ENCODE measurements at places on chromosomes 3 and 15.

- no peak for DNase-seq
- H3K36me3 ChIP-seq: no peaks in the 10 kb centered on the region
- peaks cover 14% of the 10 kb centered on the region for H3K4me1 ChIP-seq
- H3K27me3 ChIP-seq: peaks cover 4% of the 10 kb centered on the region
- H3K27ac ChIP-seq: no peak overlapping the region
- no peak overlapping the region for H3K4me3 ChIP-seq
Observed at GRCh38 chr15:56040081-56041035, 46.9 kb upstream of the NEDD4 start.

DNA sequence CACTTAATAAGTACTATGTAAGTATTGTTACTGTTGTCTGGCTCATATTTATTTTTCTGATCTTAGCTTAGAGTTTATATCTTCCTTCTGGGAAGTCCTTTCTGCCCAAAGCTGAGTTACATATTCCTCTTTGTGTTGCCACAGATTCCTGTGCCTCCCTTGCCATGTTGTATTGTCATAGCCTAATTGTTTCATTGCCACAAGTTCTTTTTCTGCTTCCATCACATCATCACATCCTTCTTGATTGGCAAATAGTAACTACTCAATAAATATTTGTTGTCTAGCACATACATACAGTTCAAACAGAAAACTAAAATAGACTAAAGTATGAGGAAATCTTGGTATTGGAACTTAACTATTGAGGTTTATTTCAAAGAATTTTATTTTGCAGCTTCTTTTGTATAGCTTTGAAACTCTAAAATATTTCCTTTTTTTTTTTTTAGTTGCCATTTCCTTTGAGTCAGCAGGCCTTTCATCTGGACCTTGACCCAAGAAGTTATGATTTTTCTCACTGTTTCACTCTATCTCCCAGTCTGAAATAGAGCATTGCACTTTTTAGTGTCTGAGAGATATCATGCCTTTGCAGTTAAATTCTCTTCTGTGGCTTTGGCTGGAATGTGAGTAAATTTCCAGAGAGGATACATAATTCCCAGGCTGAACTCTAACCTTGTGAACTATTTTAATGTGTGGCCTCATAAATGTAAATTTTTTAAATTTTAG is 98.2 kb downstream of the ZNF609 start:
- H3K27ac ChIP-seq: peak overlapping the region; percentile 21
- DNase-seq: no peak
- no peaks in the 10 kb centered on the region for H3K27me3 ChIP-seq
- peaks cover 8% of the 10 kb centered on the region for H3K4me1 ChIP-seq

- H3K4me1 ChIP-seq: peaks cover 18% of the 10 kb centered on the region
- H3K4me3 ChIP-seq: no peak overlapping the region
- no peaks in the 10 kb centered on the region for H3K27me3 ChIP-seq
- no peak for DNase-seq
- H3K36me3 ChIP-seq: peaks cover 51% of the 10 kb centered on the region
- peak overlapping the region; percentile 37 for H3K27ac ChIP-seq
Observed at GRCh38 chr3:4409971-4410573, 57.0 kb downstream of the SUMF1 start.

DNA sequence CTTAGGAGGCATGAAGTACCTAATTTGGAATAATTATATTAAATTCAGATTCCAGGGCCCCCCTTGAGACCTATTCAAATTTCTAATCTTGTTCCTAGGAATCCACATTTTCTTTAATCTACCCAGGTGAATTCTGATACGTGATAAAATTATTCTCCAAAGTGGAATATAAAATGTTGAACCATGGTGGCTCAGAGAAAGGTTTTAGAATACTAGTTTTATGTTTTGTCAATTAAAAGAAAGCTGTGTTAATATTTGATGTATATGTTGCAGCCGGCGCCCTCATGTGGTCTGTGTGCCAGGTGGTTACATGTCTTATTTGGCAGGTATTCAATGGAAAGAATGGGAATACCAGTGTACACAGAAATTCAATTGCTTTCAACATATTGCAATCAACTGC is 321.8 kb downstream of the FEZF2 start:
- H3K27ac ChIP-seq: no peak overlapping the region
- no peaks in the 10 kb centered on the region for H3K27me3 ChIP-seq
- no peaks in the 10 kb centered on the region for H3K4me1 ChIP-seq

DNA sequence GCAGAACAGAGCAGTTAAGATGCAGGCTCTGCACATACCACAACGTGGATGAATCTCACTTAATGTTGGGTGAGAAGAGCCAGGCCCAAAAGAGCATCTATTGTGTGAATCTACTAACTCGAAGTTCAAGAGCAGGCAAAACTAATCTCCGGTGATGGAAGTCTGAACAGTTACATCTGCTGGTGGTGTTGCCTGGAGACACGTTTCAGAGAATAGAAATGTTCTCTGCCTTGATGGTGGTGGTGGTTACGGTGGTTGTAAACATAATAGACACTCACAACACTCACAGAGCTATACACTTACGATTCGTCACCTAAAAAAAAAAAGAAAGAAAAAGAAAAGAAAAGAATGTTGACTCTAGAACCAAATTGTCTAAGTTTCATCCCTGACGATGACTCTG is 86.8 kb downstream of the LIPC start:
- no peaks in the 10 kb centered on the region for H3K27me3 ChIP-seq
- no peak for DNase-seq
- H3K4me3 ChIP-seq: no peak overlapping the region
- H3K27ac ChIP-seq: no peak overlapping the region
- H3K4me1 ChIP-seq: peaks cover 45% of the 10 kb centered on the region
- peaks cover 3% of the 10 kb centered on the region for H3K36me3 ChIP-seq

GRCh38 chr3:69803681-69804270 is 64.5 kb downstream of the MITF start:
- no peaks in the 10 kb centered on the region for H3K4me1 ChIP-seq
- no peak overlapping the region for H3K4me3 ChIP-seq
- no peaks in the 10 kb centered on the region for H3K36me3 ChIP-seq
- peaks cover 7% of the 10 kb centered on the region for H3K27me3 ChIP-seq
- H3K27ac ChIP-seq: no peak overlapping the region

DNA sequence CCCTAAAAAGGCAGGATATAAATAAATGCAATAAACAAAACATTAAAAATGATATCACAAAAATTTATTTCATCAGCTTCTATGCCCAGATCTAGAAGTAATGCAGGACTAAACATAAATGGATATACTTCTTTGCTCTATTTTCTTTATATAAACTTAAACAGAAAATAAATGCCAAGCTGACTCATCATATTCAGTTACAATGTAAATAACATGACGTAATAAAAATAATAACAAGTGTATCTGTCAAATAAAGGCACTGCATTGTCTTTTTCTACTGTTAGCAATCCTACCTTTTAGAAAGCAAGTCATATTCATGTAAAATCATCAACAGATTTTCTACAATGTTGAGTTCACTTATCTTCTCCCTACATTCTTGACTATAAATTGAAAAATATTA is 61.6 kb downstream of the NEK10 start:
- H3K27ac ChIP-seq: no peak overlapping the region
- H3K27me3 ChIP-seq: no peaks in the 10 kb centered on the region
- H3K36me3 ChIP-seq: no peaks in the 10 kb centered on the region
- no peak overlapping the region for H3K4me3 ChIP-seq
- no peak for DNase-seq

DNA sequence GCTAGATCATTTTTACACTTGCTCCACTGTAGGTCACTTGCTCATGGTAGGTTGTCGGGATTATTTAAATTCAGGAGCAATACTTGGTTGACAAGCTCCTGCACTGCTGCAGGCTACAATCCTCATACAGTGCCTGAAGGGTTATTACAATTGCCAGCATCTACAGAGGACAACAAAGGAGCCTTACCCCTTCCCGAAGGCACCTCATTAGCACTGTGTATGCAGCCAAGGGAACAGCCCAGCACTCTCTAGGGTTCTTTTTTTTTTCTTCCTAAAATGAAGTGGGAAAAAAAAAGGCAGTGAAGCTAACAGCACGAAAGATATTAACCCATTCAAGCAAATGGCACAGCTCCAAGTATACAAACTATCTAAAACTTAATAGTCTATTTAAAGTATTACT is 142.7 kb downstream of the ULK4 start:
- no peaks in the 10 kb centered on the region for H3K4me1 ChIP-seq
- no peak for DNase-seq
- H3K4me3 ChIP-seq: no peak overlapping the region
- H3K27me3 ChIP-seq: no peaks in the 10 kb centered on the region
- peaks cover 35% of the 10 kb centered on the region for H3K36me3 ChIP-seq

DNA sequence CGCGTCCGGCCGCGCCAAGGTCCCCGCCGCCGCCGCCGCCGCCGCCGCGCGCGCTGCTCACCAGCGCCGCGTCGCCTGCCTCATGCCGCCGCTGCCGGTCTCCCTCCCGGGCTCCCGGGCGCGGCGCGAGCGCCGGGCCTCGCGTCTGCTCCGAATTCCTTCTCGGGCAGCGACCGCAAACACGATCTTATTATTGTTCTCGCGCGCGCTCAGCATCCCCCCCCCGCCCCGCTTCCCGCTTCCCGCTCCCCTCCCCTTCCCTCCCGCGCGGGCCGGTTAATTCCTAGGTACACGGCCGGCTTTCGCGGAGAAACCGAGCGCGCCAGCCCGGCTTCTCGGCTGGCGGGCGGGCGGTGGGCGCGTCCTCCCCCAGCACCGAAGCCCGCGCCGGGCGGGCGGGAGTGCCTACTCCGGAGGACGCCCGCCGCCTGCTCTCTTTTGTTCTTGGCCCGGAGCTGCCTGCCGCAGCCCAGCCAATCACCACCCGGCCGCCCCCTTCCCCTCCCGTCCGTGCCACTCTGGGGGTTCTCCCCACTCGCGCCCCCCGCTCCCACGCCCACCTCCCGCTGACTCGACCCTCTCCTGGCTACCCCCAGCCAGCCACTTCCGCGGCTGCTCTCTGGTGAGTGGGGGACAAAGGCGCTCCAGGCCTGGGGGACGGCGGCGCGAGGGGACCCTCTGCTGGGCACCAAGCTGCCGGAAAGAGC is at the start of gene HDGFL3:
HDGFL3 (minus strand) TSS at position 164 of the 707 bp plus-strand sequence. CDS start 409 bp downstream, outside the sequence.
- H3K27ac ChIP-seq: peak within 1 kb of the TSS; percentile 91
- H3K4me1 ChIP-seq: peaks cover 12% of the 10 kb centered on the region
- H3K27me3 ChIP-seq: peaks cover 8% of the 10 kb centered on the region
- H3K4me3 ChIP-seq: peak within 1 kb of the TSS; percentile 85

Measured in stimulated activated naive B cell treated with anti-CD40 and anti-IgM and Interleukin-4, amounts not matched to agents 10 μg/mL and 1 μg/mL and 100 μg/mL, for 72 hours (primary cell).